ENCODE measurements at places on chromosomes 11 and 22. TPM values are rescaled to one million over a fixed set of nuclear protein-coding genes. Genes with fewer than 3 reads are reported as not detected.

GRCh38 chr11:77851503-77851902, 30.6 kb downstream of the AAMDC start:
- DNase-seq: no peak

- DNase-seq: no peak
Observed at GRCh38 chr11:62000539-62001446, 33.4 kb upstream of the FTH1 start.

Gene CSKMT
- total RNA-seq: 13.7 TPM

DNA sequence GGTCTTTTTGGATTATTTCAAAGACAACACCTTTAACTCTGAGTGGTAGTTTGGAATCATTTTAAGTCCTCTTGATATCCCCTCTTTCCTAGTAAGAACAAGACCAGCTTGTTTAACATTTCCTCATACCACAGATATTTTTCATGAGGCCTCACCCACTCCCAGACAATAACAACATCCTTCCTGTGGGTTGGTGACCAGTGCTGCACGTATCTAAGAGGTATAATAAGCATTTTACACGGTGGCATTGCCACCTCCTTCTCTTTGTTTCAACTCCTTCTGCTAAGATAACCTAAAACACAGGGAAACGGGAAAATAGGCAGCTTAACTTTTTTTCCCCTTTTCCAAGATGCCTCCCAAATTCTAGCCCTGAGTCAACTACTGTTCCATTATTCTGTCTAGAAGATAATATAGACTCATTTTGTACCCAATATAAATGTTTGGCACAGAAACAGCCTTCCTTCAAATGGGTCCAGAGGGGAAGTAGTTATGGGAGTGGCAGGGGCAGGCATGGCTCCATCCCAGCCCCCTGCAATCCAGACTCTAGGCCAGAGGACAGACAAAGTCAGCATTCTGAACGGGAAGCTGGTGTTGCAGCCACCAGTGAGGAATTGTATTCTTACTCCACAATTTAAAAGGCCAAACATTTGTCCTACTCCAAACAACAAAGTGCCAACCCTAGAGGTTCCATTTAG, 28.5 kb downstream of the MAML2 start:
- DNase-seq: no peak

DNA sequence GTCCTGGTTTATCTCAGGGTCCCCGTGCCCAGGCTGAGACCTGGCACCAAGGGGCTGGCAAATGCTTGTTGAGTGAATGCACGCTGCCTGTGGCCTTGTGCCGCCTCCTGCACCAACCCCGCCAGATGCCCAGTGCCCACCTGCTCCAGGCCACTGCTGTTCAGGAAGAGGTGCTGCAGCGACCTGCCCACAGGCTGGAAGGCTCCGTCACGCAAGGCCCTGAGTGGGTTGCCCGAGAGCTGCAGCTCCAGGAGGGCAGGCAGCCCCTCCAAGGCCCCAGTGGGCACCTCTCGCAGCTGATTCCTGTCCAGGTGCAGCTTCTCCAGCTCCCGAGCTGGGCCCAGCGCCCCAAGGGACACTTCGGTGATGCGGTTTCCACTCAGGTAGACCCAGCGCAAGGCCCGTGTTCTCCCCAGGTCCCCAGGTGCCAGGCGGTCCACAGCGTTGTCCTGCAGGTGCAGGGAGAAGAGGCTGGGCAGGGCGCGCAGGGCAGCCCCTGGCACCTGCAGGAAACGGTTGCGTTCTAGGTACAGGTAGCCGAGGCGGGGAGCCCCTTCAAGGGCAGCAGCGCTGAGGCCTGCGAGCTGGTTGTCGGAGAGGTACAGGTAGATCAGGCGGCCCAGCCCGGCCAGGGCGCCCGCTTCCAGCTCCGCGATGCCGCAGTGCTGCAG, 3.6 kb downstream of the CHADL start:
- DNase-seq: no peak

- DNase-seq: no peak
Observed at GRCh38 chr22:36447632-36448031, 33.8 kb downstream of the TXN2 start.

DNA sequence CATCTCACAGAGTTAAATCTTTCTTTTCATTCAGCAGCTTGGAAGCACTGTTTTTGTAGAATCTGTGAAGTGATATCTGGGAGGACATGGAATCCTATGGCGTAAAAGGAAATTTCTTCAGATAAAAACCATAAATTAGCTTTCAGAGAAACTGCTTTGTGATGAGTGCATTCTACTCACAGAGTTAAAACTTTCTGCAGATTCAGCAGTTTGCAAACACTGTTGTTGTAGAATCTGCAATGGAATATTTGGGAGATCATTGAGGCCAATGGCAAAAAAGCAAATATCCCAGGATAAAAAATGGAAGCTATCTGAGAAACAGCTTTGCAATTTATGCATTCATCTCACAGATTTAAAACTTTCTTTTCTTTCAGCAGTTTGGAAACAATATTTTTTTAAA, 180.6 kb downstream of the OR4A47 start:
- DNase-seq: no peak
